Mammary epithelial cell (primary cell): ENCODE measurements at places on chromosomes 1 and 21.

- no peak for DNase-seq
These were observed 38.3 kb downstream of the GALNT2 start for GRCh38 chr1:230105245-230105753.

DNA sequence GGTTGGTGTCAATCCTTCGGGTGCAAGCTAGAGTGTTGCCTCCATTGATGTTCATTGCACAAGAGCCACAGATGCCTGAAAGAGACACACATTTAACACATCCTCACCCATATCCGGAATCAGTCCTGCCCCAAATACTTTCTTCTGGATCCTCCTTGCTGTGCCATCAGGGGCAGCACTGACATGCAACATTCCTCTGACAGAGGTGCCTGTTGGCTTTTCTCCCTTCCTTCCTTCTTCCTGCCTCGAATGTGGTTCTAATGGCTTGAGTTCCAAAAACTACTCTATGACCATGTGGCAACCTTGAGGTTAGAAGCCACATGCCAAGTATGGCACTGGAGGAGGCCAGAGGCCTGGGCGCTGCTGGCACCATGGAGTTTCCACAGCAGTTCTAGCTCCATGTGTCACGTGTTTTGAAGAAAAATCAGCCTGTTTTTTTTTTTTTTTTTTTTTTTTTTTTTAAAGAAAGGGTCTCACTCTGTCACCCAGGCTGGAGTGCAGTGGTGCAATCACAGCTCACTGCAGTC, 17.0 kb upstream of the ATP13A2 start:
- no peak for DNase-seq

DNA sequence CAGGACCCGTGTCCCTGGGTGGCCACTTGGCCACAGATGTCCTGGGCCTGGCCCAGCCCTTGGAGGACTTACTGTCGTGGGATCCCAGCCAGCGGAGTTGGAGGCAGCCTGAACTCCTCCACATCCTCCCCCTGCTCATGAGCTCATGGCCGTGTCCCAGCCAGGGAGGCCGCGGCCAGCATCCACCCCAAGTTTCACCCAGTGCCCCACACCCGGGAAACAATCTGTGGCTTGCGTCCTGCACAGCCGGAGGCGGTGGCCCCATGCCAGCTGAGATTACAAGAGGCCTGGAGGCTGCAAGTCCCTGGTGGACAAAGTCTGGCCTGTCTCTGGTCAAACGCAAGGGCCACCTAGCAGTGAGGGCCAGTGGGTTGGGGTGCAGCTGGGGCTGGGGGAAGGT, 27.5 kb upstream of the TMEM52 start:
- DNase-seq, result no peak

DNA sequence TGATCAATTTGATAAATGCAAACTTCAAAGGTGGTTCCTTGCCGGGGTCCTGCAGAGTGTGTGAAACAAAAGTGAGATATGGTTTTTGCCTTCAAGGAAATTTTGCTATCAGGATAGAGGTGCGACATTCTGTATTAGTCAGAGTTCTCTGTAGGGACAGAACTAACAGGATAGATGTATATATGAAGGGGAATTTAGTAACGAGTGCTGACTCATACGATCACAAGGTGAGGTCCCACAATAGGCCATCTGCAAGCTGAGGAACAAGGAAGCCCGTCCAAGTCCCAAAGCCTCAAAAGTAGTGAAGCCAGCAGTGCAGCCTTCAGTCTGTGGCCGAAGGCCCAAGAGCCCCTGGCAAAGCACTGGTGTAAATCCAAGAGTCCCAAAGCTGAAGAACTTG, 157.0 kb downstream of the RYR2 start:
- DNase-seq, result no peak

DNA sequence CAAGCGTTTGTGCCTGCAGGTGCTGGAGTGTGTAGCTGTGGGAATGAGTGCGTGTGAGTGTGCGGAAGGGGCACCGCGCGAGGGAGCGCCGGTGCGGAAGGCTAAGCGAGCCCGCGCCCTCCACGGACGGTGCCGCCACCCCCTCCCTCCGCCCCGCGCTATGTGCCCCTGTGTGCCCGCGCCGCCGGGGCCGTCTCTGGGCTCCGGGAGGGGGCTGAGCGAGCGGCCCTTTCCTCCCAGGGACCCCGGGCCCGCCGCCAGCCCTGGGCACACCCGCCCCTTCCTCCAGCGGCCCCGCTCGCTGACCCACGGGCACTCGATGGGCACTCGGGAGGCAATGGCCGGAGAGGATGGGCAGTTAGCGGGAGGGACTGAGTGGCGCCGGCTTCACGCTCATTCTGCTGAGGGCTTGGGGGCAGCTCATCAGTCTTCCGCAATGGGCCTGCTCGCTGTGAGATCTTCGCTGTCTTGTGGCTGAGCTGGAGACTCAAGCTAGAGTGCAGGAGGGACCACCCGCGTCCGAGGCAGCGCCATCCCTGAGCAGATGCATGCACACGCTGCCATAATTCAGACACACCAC, 8.6 kb upstream of the ADGRB2 start:
- no peak for DNase-seq

- no peak for DNase-seq
These were observed 33.4 kb downstream of the SLC19A1 start for GRCh38 chr21:45508607-45509565.

DNA sequence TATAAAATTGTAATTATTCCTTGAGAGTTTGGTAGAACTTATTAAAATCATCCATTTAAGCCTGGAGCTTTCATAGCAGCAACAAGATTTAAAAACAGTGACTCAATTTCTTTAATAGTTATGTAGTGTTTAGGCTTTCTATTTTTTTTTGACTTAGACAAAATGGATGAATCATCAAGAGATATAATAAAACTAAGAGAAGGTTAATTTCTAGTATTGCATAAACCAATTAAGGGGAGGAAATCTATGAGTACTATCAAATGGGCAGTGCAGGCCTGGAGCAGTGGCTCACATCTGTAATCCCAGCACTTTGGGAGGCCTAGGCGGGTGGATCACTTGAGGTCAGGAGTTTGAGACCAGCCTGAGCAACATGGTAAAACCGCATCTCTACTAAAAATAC, 416.3 kb upstream of the USP24 start:
- DNase-seq, result peak; percentile 57

- DNase-seq, result no peak
These were observed 423.4 kb downstream of the NUF2 start for GRCh38 chr1:163745204-163745603.

DNA sequence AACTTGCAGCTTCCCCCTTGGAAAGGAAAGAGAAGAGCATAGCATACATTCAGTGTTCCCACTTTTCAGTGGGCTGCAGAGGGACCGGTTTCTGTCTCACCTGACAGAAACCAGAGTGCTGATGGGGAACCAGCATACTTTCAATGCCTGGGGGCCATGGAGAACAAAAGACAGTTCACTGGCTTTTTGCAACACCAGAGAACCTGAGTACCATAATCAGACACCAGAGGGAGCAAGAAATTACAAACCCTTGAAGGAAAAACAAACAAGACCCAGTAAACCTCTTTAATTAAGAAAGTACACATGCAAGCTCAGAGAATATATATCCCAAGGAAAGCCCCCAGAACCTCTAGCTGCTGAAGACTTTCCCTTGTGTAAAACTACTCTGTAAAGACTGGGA, 51.1 kb downstream of the CSMD2 start:
- peak; percentile 1 for DNase-seq

DNA sequence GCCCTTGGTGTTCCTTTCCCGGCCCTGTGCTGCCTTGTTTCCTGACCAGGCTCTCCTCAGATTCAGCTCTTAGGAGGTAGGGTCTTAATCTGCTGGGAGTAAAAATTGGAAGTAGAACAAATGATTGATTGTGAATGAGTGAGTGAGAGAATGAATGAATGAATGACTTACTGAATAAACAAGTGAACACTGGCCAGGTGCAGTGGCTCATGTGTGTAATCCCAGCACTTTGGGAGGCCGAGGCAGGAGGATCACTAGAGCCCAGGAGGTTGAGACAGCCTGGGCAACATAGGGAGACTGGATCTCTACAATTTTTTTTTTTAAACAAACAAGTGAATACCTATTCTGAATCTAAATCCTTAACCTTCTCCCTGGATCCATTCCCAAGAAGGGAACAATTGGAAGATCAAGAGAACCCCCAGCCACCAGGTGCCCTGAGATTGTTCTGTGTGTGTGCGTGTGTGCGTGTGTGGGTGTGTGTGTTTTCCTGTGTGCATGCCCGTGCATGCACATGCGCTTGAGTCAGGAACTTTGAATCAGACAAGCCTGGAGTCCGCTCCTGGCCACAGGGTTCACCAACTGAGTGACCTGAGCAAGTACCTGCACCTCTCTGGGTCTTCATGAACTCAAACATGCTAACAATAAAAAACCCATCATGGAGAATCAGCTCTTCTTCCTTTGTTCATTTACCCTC, 24.3 kb upstream of the CITED4 start:
- peak; percentile 97 for DNase-seq

GRCh38 chr1:157132111-157132510, 6.1 kb downstream of the ETV3 start:
- no peak for DNase-seq

DNA sequence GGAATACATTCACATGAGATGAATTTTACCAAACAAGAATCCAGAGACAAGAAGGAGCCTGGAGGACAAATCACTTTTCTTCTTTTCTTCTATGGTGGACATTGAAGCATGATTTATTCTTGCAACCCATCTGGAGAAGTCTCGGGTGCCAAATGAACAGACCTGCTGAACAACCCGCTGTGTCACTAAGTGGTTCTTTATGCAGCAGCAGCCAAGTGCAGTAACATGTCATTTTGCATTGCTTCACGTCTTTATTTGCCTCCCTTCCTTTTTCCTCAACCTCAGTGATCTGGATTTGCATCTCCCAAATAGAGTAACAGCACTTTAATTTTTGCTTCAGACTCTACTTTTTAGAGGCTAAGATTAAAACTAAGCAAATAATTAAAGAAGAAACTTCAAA, 50.0 kb upstream of the TENT5C start:
- DNase-seq, result no peak

GRCh38 chr1:24105368-24106160, 6.4 kb downstream of the MYOM3 start:
- DNase-seq, result no peak

DNA sequence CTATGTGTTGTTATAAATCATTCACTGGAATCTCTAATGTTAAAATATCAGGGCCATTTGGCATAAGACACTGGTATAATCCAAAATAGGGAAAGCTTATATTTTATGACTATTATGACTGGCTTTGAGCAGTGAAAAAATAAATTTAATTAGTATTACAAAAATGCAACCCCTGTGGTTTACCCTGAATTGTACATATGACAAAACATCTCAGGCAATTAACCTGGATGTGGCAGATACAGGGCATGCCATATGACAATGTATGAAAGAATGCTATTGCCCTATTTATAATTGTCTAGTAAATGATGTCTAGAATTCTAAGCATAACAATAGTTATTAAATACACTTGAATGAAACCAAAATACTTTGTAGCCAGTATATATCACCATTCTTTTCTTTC, 532.5 kb upstream of the ADGRL4 start:
- DNase-seq, result no peak

- DNase-seq, result peak; percentile 11
These were observed 805 bp downstream of the ATG4C start for GRCh38 chr1:62784509-62785365.

- peak; percentile 68 for DNase-seq
These were observed 28.8 kb downstream of the SNAP47 start for GRCh38 chr1:227764019-227764391.

DNA sequence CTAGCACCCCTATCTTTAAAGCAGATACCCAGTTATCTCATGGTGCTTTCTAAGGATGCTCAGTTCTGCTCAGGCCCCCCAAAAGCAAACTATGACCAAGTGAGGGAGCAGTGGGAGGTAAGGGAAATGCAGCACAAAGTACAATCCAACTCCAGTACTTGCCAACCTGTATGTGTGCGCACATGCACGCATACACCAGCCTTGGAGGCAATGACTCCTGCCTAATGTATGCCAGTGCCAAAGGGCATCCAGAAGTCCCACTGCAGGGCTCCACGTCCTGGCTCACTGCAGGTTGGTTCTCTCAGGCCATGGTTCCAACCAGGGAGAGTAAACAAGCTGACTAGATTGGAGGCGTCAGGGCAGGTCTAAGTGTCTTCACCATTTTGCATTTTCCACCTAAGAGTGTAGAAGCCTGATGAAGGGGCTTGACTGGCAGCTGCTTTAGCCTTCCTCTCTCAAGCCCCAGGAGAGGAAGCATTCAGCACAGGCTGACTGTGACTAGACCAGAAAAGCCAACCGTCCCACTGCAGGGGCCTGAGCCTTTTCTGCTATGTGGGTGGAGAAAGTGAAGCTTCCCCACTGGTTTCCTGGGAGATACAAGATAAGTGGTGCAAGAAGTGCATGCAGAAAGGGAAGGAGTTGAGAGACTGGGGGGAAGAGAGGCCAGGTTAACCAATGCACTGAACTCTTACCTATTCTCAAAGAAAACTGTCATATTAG, 7.7 kb downstream of the AMIGO1 start:
- no peak for DNase-seq

DNA sequence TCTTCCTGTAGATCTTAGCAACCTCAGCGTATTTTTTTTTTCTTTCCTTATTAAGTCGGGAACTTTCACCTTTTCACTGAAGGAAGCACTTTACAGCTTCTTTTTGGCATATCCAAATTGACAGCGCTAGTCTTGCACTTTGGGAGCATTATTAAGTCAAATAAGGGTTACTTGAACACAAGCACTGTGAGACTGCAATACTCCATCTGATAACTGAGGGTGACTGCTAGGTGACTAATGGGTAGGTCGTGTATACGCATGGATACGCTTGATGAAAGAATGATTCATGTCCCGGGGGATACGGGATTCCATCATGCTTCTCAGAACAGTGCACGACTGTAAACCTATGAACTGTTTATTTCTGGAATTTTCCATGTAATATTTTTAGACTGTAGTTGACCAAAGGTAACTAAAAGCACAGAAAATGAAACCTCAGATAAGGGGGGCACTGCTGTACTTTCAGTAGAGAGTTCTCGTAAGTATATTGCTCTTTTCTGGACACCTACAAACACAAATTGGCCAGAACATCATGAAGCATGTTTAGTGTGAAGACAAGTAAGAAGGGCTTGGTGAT, 364.7 kb downstream of the SMYD3 start:
- peak; percentile 95 for DNase-seq
